SW 1271 (cell line): ENCODE measurements at places on chromosomes 2 and 18.

DNA sequence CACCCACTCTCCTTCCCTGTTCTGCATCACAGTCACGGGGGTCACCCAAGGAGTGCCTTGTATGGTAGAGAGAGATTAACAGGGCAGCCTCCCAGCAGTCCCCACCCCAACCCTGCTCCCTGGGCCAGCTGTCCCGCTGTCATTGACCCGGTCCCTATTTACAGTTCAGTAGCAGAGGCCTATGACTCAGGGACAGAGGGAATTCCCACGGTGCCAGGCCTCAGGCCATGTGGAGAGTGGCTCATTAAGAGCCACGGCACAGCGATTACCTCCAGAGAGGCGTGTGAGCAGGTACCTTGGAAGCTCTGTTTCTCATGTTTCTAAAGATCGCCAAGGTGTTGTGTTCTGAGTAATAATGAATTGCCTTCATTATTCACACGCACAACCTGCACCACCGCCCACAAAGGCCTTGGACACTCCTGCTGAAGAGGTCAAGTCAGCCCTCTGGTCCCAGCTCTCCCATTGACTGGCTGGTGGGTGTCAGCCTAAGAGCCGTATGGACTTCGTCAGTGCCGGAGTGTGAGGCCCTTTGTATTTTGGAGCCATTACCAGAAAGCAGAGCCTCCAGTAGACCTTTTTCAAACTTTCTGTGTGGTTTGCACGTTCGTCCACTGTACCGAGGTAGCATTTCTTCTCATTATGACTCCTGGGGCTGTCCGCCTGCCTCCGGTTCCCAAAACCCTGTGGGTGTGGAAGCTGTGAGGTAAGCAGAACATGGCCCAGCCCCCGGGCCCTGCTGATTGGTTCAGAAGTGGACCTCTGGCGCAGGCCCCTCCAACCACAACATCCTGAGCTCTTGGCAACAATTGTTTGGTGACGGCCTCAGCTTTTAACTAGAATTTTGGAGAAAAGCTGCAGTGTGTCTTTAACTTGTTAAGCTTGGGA lies 47.0 kb downstream of the SERTAD2 start:
- no peak for DNase-seq

- no peak for DNase-seq
Observed at GRCh38 chr18:38243291-38243690, 677.7 kb upstream of the CELF4 start.

DNA sequence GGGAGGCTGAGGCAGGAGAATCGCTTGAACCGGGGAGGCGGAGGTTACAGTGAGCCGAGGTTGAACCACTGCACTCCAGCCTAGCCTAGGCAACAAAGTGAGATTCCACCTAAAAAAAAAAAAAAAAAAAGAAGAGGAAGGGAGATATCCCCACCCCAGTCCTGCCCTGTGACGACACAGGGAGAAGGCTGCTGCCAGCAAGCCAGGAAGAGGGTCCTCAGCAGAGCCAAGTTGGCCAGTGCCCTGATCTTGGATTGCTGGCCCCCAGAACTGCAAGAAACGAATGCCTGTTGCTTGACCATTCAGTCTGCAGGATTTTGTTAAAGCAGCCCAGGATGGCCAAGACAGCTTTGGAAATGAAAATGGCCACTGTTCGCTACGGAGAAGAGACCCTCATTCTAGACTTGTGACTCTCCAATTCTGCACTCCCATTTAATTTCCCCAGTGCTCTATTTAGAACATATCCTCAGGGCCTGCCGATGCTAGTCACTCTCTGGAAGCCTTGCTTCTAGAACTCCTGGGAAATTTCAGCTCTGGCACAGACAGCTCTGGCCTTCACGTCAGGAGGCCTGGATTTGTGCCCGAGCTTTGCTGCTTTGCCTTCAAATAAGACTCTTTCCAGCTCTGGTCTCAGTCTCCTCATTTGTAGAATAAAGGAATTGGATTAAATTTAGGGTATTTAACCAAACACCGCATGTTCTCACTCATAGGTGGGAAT lies 15.7 kb upstream of the AMMECR1L start:
- no peak for DNase-seq

GRCh38 chr2:151161821-151162551 lies 99.7 kb downstream of the RBM43 start:
- no peak for DNase-seq

- DNase-seq: no peak
Observed at GRCh38 chr2:64881037-64881492, 108.1 kb upstream of the SLC1A4 start.

DNA sequence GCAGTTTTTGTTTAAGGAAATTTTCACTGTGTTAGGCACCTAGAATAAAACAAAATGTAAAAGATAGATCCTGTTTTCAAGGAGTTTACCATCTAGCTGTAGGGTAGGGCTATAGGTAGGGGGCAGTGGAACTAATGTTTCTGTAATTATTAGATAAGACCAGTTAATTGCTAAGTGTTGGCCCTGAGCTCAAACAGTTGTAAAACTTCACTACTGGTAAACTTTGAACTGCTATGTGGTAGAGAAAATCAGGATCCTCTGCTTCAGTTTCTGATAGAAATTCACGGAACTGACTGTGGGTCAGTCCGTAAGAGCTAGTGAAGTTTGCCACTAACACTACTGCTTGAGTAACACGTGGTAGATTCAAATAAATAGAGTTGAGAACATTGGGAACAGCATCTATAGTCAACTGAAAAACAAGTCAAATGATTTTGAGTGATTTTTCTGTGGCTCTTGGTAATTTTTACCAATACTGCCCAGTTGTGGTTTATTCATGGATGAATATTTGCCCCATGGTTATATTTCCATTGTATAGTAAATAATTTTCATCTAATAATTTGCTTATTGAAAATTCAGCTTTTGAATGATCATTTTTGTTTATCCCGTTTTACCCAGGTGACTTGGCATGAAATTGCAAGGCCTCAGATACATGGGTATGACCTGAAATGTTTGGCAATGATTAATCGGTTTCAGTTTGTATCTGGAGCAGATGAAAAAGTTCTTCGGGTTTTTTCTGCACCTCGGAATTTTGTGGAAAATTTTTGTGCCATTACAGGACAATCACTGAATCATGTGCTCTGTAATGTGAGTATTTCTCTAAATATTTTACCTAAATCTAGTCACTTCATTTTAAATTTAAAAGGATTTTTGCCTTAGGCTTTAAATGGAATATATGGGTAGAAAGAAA lies 26.4 kb downstream of the ELP2 start:
- DNase-seq: no peak

DNA sequence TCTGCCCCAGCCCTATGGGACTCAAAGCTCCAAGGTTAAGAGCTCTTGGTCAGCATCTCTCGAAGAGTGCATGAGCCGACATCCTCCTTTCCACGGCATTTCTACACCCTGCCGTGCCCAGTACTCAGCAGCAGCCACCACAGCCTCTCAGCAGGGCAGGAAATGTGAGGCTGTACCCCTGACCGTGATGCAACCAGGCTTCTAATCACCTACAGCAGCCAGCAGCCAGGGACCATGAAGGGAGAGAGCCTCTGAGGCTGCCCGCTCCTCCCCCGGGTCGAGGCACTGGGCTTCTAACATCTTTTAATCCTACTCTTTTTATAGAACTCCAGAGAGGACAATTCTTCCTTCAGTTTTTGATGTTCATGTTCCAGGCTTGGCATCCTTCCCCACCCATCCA lies 6.5 kb downstream of the CYS1 start:
- no peak for DNase-seq

DNA sequence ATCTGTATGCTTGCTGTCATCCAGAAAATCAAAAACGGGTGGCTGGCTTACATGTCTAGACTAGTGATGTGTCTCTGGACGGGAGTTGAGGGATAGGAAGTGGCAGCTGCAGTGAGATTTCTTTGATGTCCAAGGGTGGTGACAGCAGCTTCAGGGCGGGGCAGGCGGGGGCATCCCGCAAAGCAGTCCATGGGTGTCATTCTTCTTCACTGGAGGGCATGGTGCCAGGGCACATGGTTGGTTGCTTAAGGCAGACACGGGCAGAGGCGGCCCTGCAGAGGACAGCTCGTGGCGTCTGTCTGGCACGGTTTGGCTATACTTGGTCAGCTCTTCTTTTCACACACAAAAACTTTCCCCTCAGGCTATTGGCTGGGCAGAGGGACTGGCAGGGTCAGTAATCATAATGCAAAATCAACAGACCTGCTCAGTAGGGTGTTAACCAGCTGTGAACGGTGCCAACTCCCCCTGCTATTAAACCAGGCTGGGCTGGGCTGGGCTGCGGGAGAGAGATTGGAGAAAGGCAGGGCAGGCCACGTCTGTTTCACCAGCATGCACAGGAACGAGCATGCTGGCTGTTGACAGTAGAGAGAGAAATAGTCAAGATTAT lies 63.7 kb downstream of the COL4A3 start:
- no peak for DNase-seq

GRCh38 chr18:39232490-39232889 lies 1666.9 kb upstream of the CELF4 start:
- DNase-seq: no peak

GRCh38 chr2:49255409-49255971 lies 101.2 kb upstream of the FSHR start:
- DNase-seq: no peak

GRCh38 chr2:7516484-7517063 lies 599.4 kb downstream of the RNF144A start:
- DNase-seq: no peak

DNA sequence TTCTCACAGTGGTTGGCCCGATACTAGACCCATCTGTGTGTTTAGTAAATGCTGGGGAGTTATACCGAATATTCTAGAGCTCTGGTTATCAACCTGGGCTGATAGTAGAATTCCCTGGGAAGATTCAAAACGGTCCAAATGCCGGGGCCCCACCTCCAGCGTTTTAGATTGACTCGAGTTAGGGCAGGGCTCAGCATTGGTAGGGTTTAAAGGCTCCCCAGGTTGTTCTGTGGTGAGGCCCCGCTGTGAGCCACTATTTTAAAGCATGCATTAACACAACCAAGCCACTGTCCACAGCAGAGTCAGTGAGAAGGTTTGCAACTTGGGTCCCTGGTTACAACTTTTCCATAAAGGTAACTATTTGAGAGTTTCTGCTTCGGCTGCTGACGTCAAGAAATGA lies 73.6 kb downstream of the DYSF start:
- no peak for DNase-seq

- no peak for DNase-seq
Observed at GRCh38 chr2:33220533-33220932, 255.9 kb upstream of the RASGRP3 start.

DNA sequence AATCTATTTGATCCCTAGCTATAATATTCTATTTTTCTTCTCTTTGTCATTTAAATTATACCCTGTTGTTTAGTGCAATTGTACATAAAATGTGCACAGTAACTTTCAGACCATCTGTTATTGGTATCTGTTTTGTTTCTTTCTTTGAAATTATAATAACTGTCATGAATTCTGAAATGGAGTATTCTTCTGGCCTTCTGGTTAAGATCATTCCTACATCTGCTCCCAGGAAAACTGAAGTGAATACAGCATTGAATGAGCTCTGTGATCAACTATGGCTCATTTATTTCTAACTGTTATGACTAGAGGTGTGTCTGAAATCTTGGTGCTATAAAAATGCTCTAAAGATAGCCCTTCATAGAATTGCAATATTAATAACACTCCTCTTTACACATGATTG lies 788.4 kb upstream of the TMEFF2 start:
- no peak for DNase-seq

DNA sequence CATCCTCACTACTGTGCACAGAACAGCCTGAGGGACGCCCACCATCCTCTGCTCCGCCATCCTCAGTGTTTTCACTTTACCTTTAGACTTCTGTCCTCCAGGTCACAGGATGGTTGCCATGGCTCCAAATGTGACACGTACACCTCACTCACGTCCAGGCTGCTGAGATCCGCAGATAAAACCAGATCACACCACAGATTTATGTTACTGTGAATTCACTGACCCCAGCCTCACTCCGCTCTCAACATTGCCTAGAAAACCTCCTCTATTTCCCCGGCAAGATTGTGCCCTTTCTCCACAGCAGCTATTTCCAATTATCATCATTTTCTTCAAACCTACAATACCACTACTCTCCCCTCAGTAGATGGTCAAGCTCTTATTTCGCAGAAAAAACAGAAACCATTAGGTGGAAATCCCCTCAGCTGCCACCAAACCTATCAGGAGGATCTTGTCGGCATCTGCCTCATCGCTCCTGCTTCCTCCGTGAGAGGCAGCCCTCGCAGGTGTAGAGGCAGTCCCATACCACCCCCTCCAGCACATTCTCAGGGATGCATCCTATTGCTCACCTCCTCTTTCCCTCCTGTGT lies 49.8 kb upstream of the SLC1A4 start:
- no peak for DNase-seq

- no peak for DNase-seq
Observed at GRCh38 chr2:236045251-236046235, 122.6 kb downstream of the GBX2 start.

DNA sequence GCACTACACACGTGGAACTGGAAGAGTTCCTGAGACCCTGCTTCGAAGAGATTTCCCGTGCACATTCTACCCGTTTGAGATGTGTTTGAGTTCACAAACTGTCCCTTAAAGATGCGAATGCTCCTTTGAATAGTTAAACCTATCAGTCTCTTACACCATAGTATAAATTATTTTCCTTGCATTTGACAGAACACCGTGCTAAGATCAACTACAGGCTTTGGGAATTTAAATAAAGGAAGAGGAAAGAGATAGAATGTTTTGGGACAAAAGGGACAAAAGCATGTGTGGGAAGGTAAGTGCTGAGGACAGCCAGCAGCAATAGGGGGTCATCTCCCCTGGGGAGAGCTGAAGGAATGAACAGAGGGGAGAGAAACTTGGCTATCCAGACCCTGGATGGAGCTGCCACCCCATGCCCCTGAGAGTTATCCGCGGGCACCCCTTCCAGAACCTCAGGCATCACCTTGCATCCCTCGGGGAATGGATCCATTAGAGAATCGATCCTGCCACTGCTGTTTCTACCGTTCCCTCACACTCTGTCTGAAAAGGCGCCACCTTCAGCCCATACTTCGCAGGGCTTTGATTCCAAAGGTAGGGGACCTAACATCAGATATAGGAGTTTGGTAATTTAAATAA lies 888 bp upstream of the ADCY3 start:
- DNase-seq: no peak

DNA sequence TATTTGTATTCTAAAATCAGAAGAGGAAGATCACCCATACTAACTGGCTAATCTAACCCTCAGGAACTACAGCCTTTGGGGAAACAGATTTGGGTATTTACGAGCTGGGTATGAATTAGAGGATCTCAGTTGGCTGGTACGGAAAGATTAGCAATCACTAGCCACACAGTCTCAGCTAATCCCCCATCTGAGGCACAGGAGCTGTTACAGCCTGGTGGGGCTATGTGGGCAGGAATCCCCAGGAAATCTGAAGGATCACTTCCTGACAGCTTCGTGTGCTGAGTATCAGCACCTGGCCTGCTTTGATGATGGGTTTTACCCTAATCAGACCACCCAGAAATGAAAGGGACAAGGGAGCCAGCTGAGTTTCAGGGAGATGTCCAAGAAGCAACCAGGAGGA lies 206.3 kb downstream of the AFF3 start:
- DNase-seq: no peak

DNA sequence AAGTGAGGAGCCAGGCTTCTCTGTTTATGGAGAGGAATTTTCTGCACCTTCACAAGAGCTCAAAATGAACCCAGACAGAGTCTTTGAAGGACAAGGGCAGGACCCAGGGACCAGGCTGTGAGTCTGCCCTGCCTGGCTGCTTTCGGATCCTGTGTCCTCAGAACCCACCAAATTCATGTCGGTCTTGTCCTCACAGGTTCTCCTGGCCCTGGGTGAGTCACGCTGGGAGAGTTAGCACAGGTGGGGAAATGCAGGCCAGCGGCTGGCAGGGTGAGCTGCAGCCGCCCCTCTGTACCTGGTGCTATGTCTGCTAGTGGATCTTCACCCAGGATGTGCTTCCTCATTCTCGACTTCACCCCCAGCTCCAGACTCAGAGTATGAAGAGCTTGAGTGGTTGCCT lies 35.8 kb upstream of the TPO start:
- DNase-seq: no peak

- DNase-seq: peak; percentile 78
Observed at GRCh38 chr2:185583058-185583816, 155.4 kb upstream of the FSIP2 start.
